ENCODE measurements at places on chromosomes 5 and 9. TPM values are rescaled to one million over a fixed set of nuclear protein-coding genes. Genes with fewer than 3 reads are reported as not detected.
A peak's percentile ranks its signal among the peaks of the same experiment; 100 is the strongest.

DNA sequence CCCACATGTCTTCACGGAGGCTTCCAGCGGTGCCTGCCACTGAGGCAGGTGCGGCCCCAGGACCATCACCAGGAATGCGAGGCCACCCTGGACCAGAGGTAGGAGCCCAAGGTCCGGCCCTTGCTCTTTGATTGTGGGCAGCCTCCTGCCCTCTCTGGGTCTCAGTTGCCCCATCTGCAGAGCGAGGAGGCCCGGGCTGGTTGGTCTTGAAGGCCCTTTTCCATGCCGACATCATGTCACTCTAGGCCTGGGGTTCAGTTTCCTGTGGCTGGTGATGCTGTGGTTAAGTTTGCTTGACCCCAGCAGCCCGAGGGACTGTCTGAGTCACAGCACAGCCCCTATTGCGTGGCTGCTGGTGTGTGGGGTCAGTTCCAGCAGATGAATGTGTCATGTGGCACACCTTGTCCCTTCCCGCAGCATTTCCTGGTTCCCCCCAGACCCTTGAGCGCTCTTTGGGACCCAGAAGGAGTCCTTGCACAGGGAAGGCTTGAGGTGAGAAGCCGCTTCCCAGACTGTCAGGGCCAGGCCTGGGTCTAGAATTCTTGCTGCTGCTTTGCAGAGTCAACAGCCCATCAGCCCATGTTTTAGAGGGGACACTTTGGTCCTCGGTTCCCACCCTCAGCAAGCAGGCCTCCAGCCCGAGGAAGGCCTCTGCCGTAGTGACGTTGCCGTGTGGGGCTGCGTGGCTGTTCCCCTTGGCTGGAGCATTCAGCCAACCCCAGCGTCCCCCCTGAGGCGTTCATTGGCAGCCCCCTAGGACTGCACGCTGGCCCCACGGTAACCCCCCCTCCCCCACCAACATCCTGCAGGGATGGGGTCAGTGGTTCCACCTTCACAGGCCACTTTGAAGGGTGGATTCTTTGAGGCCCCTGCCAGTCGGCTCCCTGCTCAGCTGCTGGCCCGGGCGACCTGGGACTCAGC lies 31.0 kb upstream of the HMCN2 start:
- H3K36me3 ChIP-seq: peaks cover 15% of the 10 kb centered on the region
- H3K4me1 ChIP-seq: peaks cover 23% of the 10 kb centered on the region
- DNase-seq: peak; percentile 40
- peak overlapping the region; percentile 13 for H3K27ac ChIP-seq

GRCh38 chr9:5512658-5513452 lies 2.5 kb downstream of the PDCD1LG2 start:
- peaks cover 3% of the 10 kb centered on the region for H3K27me3 ChIP-seq
- H3K4me3 ChIP-seq: peak overlapping the region; percentile 93
- H3K4me1 ChIP-seq: peaks cover 89% of the 10 kb centered on the region
- H3K27ac ChIP-seq: peak overlapping the region; percentile 97

DNA sequence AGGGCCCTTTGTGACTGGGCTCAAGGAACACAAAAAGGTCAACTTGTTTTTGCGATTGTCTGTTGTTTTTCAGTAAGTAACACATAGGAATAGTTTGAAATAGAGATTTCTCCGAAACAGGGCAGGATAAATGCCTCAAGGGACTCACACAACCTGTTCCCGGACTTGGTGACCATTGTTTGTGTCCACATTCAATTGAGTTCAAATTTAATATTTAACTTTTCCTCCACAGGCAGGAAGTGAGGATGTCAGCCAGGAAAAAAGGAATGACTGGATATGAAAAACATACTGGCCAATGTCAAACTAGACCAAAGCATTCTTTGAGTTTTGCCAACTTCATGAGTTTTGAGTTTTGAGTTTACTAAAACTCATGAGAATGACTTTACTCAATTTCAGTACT lies 72.7 kb downstream of the SPATA31C2 start:
- H3K27ac ChIP-seq: no peak overlapping the region
- H3K27me3 ChIP-seq: peaks cover 6% of the 10 kb centered on the region
- H3K36me3 ChIP-seq: no peaks in the 10 kb centered on the region
- no peak for DNase-seq

DNA sequence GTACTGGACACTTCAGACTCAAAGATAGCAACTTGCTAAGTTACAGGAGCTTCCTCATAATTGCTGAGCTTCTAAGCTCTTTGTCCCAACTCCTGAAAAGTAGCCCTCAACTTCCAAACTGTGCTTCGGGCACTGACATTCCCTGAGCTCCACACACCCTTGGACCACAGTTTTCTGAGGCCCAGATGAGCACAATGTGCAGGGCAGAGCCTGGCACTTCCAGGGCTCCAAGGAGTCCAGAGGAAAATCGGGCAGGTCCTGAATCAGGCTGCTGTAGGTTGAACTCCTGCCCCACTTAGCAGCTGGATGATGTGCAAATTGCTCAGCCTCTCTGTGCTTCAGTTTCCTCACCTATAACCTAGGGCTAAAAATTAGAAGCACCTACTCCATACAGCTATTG lies 54.6 kb upstream of the KCNIP1 start:
- DNase-seq: no peak
- no peaks in the 10 kb centered on the region for H3K4me1 ChIP-seq
- H3K36me3 ChIP-seq: no peaks in the 10 kb centered on the region
- H3K4me3 ChIP-seq: no peak overlapping the region

GRCh38 chr9:134678666-134679443 lies 37.3 kb downstream of the COL5A1 start:
- peak overlapping the region; percentile 31 for H3K27ac ChIP-seq
- peaks cover 26% of the 10 kb centered on the region for H3K36me3 ChIP-seq
- peak overlapping the region; percentile 41 for H3K4me3 ChIP-seq
- H3K4me1 ChIP-seq: peaks cover 90% of the 10 kb centered on the region
- H3K27me3 ChIP-seq: peaks cover 8% of the 10 kb centered on the region
- no peak for DNase-seq

The ROPN1L gene
- 0.51 TPM for total RNA-seq

DNA sequence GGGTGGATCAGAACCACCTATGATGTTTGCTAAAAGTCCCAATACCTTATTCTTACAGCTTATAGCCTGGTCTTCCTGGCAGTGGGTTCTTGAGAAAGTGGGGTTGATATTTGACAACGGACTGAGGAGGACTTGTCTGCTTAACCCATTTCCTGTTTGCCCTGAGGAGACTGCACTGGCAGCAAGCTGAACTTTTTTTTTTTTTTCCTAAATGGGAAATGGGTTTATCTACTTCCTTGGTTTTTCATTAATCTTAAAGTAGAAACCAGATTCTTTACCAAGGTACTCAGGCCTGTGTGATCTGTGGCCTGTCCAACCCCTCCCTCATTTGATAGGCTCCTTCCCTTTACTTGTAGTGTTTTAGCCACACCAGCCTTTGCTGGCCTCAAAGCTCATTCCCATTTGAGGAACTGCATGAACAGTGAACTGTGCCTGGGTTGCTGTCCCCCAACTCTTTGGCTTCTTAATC lies 47.1 kb downstream of the C9orf57 start:
- peaks cover 21% of the 10 kb centered on the region for H3K27me3 ChIP-seq
- no peak for DNase-seq
- no peaks in the 10 kb centered on the region for H3K4me1 ChIP-seq
- H3K36me3 ChIP-seq: no peaks in the 10 kb centered on the region
- H3K4me3 ChIP-seq: no peak overlapping the region
- H3K27ac ChIP-seq: no peak overlapping the region

- no peak for DNase-seq
- peak overlapping the region; percentile 77 for H3K4me3 ChIP-seq
- H3K36me3 ChIP-seq: no peaks in the 10 kb centered on the region
- peaks cover 61% of the 10 kb centered on the region for H3K4me1 ChIP-seq
- peak overlapping the region; percentile 69 for H3K27ac ChIP-seq
These were observed 143.9 kb downstream of the C9orf50 start for GRCh38 chr9:129476821-129477611.

The PPIC gene
- total RNA-seq: 71.3 TPM

GRCh38 chr5:136732751-136733150 lies 367.4 kb upstream of the TRPC7 start:
- peaks cover 35% of the 10 kb centered on the region for H3K4me1 ChIP-seq
- H3K4me3 ChIP-seq: no peak overlapping the region
- DNase-seq: no peak
- no peaks in the 10 kb centered on the region for H3K36me3 ChIP-seq

DNA sequence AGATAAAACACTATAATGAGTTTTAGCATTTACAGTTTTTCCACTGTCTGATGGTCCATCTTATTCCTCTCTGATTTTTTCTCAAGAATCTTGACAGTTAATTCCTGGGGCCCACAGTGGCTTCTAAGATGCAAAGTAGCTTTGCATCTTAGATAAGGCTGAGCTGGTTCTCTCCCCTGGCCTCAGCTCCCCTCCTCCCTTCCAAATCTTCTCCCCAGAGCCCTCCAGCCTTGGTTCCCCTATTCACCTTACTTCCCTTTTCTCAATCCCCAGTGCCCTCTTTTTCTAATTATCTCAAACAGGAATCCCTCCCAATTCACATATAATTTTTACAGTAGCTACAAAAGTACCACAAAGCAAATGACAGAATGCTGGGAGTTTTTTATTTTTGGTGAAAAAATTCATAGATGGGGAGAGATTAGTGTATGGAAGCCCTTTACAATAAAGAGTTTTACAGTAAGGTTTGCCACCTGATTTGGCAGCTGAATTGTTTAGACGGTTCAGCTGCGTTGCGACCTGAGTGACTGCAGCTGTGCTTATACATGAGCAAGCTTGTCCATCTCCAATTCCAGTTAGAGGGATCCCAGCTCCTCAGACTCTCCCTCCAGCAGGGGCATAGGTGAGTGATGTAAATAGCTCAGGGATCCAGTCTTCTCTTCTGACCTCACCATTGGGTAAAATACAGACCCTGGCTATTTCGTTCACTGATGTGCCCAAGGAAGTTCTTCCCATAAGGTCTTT lies 51.4 kb upstream of the CKMT2 start:
- no peaks in the 10 kb centered on the region for H3K36me3 ChIP-seq
- H3K4me3 ChIP-seq: no peak overlapping the region
- no peaks in the 10 kb centered on the region for H3K4me1 ChIP-seq
- DNase-seq: no peak
- H3K27me3 ChIP-seq: peaks cover 17% of the 10 kb centered on the region

The CDKN2B gene
- total RNA-seq: 15.3 TPM

- no peak for DNase-seq
- no peaks in the 10 kb centered on the region for H3K27me3 ChIP-seq
- H3K36me3 ChIP-seq: peaks cover 8% of the 10 kb centered on the region
- H3K4me1 ChIP-seq: no peaks in the 10 kb centered on the region
- H3K27ac ChIP-seq: no peak within 1 kb of the TSS
These were observed at the start of gene HTR1A for GRCh38 chr5:63962279-63962678. Gene HTR1A (minus strand): TSS chr5:63962445. CDS start chr5:63961719, 726 bp downstream.

- peaks cover 28% of the 10 kb centered on the region for H3K4me1 ChIP-seq
- H3K27ac ChIP-seq: no peak overlapping the region
- no peak overlapping the region for H3K4me3 ChIP-seq
- no peaks in the 10 kb centered on the region for H3K27me3 ChIP-seq
These were observed 146.0 kb upstream of the IER5L start for GRCh38 chr9:129323999-129324553.

The GABRP gene
- total RNA-seq: not detected

DNA sequence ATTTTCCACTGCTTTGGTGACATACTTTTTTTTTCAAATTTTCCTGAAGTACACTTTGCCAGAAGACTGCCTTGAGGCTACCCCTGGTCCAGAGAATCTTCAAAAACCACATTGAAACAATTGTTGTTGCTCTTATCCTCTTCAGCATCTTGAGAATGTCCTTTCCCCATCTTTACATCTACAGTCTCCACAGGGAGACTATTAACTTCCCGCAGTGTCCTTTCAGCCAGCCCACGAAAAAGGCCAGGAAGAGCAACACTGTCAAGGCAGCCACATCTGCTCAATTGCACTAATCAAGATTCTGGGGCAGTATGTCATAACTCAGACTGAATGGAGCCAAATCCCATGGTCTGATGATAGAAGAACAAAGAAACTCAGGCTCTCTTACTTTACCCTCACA lies 148.3 kb downstream of the ENC1 start:
- no peak for DNase-seq
- H3K4me1 ChIP-seq: peaks cover 23% of the 10 kb centered on the region
- no peak overlapping the region for H3K4me3 ChIP-seq

The RANBP17 gene
- 9.3 TPM for total RNA-seq

The ZNF483 gene
- 0.92 TPM for total RNA-seq

DNA sequence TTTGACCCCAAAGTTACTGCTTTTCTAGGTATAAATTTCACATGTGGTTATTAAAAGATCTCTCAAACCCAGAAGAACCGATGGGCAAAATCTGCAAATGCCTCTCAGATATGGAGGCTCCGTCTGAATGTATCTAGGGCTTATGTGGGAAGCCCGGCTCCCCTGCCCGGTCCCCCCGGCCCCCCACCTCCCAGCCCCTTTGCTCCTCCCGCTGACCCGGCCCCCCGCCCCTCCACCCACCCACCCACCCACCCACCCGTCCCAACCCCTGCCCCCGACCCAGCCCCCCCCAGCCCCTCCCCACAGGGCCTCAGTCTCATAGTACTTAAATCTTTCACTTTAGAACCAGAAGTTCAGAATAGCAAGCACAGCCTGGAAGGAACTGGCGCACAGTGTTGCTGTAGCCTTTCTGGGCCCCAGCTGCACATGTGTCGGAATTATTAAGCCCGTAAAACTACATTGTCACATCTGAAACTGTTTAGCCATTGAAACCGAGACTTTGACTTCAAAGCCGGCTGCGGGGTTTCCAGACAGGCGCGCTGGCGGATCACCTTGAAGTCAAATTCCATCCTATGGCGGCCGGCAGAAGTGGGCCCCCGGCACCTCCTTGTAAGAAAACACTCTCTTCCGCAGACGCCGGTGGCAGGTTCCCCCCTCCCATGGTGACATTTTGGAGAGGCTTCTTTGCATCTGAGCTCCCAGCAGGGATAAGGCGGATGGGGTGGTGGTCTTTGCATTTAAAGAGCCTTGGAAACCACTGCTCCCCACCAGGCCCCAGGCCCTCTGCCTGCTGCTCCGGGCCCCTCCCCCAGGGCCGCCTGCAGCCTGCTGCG lies 12.8 kb downstream of the NKD2 start:
- H3K4me3 ChIP-seq: no peak overlapping the region
- peaks cover 26% of the 10 kb centered on the region for H3K27me3 ChIP-seq
- no peaks in the 10 kb centered on the region for H3K36me3 ChIP-seq
- no peaks in the 10 kb centered on the region for H3K4me1 ChIP-seq
- no peak overlapping the region for H3K27ac ChIP-seq

DNA sequence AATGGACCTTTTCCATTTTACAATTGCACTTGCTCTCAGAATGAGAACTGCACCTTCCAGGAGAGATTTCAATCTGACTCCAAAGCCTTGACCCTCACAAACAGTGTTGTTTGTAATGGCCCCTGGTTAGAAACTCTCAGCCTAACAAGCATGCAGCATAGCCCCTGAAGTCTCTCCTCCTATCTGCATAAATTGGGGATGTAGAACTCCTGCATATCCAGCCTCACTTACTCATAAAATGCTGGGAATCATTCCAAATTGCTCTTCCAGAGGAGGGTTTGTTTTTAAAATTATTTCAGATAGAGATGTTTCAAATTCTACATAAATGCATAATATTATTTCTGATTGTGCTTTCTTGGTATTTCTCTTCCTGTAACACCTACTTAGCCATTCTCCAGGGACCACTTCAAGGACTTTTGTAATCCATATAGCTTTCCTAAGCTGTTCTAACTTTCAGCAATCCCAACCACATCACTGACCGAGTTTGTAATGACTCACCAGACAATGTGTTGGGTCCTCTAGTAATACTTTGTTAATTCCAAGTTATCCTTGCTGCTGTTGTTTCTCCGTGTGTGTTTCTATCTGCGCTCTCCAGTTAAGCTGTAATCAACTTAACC lies 143.8 kb upstream of the CCDC152 start:
- no peaks in the 10 kb centered on the region for H3K36me3 ChIP-seq
- no peaks in the 10 kb centered on the region for H3K4me1 ChIP-seq
- H3K27me3 ChIP-seq: no peaks in the 10 kb centered on the region
- DNase-seq: no peak
- H3K4me3 ChIP-seq: no peak overlapping the region
- no peak overlapping the region for H3K27ac ChIP-seq

The CPLANE1 gene
- 13.3 TPM for total RNA-seq

- H3K36me3 ChIP-seq: no peaks in the 10 kb centered on the region
- no peaks in the 10 kb centered on the region for H3K4me1 ChIP-seq
- H3K27me3 ChIP-seq: no peaks in the 10 kb centered on the region
These were observed 135.3 kb upstream of the DPYSL3 start for GRCh38 chr5:147645197-147645596.
